Pons (tissue), 1 donor: ENCODE measurements at places on chromosomes 16 and 17.

DNA sequence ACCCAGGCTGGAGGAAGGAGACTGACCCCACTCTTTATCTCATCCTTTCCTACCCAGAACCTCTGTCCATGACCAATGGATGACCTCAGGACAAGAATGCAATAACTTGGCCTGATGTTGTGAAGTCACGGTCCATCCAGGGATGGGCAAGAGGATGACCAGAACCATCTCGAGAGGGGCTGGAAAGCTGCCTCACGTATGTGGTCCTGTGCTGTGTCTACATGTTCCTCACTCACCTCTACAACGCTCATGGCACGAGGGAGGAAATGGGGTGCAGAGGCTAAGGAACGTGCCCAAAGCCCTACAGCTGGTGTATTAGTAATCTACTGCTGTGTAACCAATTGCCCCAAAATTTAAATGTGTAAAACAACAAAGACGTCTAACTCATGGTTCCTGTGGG is 7.3 kb upstream of the KCTD5 start:
- DNase-seq = no peak

GRCh38 chr17:62186841-62187240 is 121.8 kb upstream of the MED13 start:
- DNase-seq = no peak

GRCh38 chr17:81794509-81794908 is 9.4 kb upstream of the GCGR start:
- DNase-seq = no peak

DNA sequence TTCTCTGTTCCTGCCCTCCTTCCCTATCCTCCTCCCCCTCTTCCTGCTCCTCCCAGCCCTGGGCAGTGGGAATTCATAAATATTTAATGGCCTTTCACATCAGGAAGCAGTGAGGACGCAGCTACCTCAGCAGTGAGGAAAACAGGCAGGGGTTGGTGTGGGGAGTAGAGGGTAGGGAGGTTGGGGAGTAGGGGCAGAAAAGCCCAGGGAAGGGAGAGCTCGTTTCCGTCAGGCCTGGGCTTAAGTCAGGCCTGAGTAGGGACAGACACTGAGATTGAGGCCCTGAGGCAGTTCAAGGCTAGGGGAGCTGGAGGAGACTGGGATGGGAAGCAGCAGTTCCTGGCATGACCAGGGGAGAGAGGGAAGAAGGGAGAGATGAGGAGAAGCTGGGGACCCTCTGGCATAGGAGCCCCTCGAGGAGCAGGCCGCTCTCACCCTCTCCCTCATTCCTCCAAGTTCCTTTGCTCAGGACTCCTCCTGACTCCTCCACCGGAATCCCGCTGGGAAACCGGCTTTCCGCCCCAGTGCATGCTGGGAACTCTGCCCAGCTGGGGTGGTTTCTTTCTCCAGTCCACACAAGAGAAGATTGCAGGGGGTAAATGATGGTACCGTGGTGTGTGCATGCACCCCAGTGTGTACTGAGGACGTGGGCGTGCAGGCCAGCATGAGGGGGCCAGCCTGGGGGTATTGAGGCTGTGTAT is 6.2 kb downstream of the SAMD14 start:
- no peak for DNase-seq
